ENCODE measurements at places on chromosomes 4 and X. TPM values are rescaled to one million over a fixed set of nuclear protein-coding genes. Genes with fewer than 3 reads are reported as not detected.

Gene DUSP21
- total RNA-seq = not detected

Gene SRPK3
- total RNA-seq = 0.56 TPM

Gene SLC25A53
- total RNA-seq = 10.6 TPM

Gene TBX22
- total RNA-seq = not detected

Gene NDST4
- not detected for total RNA-seq

Gene SHROOM2
- total RNA-seq = 0.25 TPM

Gene AKAP14
- not detected for total RNA-seq

Gene DUX4
- not detected for total RNA-seq

Gene CSAG2
- not detected for total RNA-seq

Gene RHOXF2
- not detected for total RNA-seq

Gene GAB3
- 4.1 TPM for total RNA-seq

Gene SAP30
- total RNA-seq = 21.3 TPM

Gene PCDH7
- total RNA-seq = 169 TPM

Gene PDZD11
- total RNA-seq = 51.5 TPM

Gene TMPRSS11E
- total RNA-seq = not detected

Gene GABRG1
- not detected for total RNA-seq

Gene PSMD10
- total RNA-seq = 88.3 TPM

Gene UGT8
- not detected for total RNA-seq

Gene PARM1
- total RNA-seq = 3.2 TPM

Gene GIMD1
- total RNA-seq = not detected

Gene FAM9C
- total RNA-seq = not detected

Gene BEX1
- not detected for total RNA-seq

Gene XKRX
- under 0.01 TPM for total RNA-seq

Gene ADGRG2
- total RNA-seq = not detected

Gene SHOX
- not detected for total RNA-seq

Gene LRP2BP
- 0.79 TPM for total RNA-seq

Gene FAM184B
- not detected for total RNA-seq

Gene ADAD1
- not detected for total RNA-seq

Gene SLC38A5
- total RNA-seq = 21.1 TPM

Gene SHROOM4
- 3.0 TPM for total RNA-seq

Gene TMEM150C
- 0.53 TPM for total RNA-seq

Gene SMPX
- total RNA-seq = 0.12 TPM

Gene PPP4R3C
- total RNA-seq = not detected

Gene TRAM1L1
- total RNA-seq = 0.50 TPM

Gene KIF4A
- total RNA-seq = 11.4 TPM

Gene TXK
- 0.56 TPM for total RNA-seq

Gene ZNF275
- 6.3 TPM for total RNA-seq

Gene CSAG1
- total RNA-seq = not detected

Gene SERTM2
- total RNA-seq = not detected

Gene BCORL1
- 2.1 TPM for total RNA-seq

Gene PRDM5
- total RNA-seq = 13.1 TPM

Gene LRCH2
- 6.8 TPM for total RNA-seq

Gene F8A2
- total RNA-seq = not detected

Gene NDUFA1
- total RNA-seq = 158 TPM

Gene CCDC110
- 2.1 TPM for total RNA-seq

Gene GLOD5
- not detected for total RNA-seq

Gene NXF3
- not detected for total RNA-seq

Gene CCDC160
- total RNA-seq = not detected
